ENCODE measurements at places on chromosomes 5 and 9.

DNA sequence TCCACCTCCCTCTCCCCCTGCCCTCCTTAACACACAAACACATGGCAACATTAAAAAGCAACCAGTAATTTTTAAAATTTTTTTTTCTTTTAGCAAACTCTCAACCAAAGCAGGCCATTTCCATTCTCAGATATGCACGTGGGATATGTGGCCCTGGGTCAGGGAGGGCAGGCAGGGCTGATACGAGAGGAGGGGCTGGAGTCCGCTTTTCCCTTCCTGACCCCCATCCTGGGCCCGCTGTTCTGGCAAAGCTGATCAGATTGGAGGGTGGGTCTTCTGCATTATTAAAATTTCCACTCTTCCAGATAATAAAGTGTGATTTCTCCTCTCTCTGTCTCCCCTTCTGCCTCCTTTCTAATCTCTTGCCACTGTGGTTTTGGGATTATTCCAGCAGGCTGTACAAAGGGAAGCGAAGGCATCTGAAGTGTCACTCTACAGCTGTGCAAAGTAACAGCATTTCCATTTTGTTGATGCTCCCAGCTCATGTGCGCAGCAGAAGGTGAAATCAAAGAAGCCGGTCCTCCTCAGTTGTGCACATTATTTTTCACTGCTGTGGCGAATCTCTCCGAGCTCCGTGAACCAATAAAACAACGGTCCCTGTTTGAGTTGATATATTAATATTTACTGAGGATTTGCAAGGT, 12.0 kb downstream of the IRX1 start:
- no peak for DNase-seq

DNA sequence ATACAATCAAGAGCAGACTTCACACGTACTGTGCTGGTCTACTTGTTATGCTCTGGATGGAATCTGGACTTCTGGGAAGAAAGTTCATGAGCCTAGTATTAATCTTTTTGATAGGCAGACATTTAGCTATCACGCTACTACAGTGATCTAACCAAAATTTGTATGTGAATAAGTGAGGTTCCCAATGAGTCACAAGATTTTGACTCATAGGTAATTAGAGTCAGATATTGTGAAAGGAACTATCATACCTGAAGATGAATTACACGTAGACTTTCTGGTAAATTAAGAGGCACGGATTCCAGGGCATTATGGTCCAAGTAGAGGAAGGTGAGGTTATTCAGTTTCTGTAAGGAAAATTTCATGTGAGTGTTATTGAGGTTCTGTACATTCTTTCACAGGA, 18.4 kb downstream of the OGN start:
- no peak for DNase-seq

- DNase-seq: no peak
Observed at GRCh38 chr9:127162864-127163365, 40.5 kb upstream of the ANGPTL2 start.

GRCh38 chr9:83956086-83956435, 24.0 kb downstream of the HNRNPK start:
- DNase-seq: no peak

DNA sequence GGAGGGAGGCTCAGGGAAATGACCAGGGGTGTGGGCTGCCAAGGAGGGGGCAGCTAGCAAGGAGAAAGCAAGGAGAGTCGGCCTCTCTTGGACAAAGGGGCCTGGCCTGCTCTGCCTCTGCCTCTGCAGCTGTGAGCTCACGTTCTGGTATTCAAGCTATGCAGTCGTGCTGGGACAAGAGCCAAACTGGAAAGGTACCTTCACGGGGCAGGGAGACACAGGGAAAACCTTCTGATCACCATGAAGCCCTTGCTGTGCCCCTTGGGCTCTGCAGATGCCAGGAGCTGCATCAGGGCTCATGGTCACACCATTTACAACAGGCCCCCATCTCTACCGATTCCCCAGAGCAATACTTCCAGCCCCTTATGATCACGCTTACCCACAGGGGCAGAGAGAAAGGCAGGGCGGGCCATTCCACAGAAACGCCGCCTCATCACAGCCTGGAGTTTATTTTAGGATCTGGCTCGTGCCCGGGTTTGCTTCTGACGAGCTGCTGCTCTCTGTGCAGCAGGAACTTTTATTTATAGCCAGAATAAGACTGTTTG, 63.2 kb downstream of the PRRT1B start:
- no peak for DNase-seq

GRCh38 chr9:94014066-94014654, 59.0 kb upstream of the BARX1 start:
- no peak for DNase-seq

GRCh38 chr9:113955076-113955752, 79.1 kb downstream of the ZNF618 start:
- no peak for DNase-seq

DNA sequence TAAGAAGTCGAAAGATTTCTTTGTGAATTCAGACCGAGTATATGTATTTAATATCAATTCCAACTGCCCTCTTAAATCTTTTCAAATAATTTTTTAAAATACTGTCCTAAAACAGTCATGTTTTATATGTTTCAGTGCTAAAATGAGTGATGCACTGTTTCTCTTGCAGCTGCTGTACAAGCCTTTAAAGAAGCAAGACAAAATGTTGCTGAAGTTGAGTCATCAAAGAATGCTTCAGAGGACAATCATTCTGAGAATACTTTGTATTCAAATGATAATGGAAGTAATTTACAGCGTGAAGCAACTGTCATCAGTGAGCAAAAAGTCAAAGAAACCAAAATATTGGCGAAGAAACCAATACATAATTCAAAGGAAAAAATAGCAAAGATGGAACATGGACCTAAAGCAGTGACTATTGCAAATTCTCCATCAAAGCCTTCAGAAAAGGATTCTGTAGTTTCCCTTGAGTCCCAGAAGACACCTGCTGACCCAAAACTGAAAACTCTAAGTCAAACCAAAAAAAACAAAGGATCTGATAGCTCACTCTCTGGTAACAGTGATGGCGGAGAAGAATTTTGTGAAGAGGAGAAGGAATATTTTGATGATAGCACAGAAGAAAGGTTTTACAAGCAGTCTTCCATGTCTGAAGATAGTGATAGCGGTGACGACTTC, 58.0 kb downstream of the LOX start:
- DNase-seq: no peak

DNA sequence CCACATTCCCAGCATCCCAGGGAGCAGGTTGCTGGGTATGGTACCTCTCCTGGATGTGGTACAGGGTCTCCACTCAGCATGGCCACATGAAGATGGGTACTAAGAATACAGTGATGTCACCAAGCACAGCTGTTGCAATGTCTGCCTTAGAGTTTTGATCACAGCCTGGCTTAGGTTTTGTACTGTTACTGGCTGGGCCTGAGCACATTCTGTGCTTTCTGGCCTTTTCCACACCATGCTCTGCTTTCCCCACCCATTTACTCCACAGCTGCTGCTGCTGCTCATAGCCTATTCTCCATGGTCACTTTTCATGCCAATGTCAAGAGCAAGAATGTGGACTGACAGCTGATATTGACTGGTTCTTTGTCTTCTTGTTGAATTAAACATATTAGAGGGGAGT, 481.9 kb downstream of the ARHGEF28 start:
- no peak for DNase-seq

DNA sequence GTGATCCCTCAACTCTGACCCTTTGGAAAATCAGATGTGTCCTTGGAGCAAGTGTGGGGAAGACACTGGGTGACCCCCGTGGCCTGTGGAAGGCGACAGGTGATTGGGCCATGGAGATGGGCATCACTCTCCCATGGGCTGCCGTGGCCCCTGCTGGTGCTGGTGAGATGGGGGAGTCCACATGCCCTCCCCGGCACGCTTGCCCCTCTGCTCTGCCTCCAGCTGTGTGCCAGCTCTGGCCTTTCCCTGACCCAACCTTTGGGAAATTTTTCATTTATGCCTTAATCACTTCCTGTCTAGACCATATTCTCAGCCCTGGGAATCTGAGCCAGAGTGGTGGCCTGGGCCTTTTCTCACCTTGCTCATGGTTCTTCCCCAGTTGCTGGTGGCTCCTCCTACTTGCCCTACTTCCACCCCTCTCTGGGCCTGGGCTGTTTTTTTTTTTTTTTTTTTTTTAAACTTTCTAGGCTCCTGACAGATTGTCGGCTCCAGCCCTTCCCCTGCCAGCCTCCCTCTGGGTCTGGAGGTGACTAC, 56.6 kb downstream of the RGS3 start:
- DNase-seq: no peak

Measured in GF-D8 (cell line).